ENCODE measurements at places on chromosomes 1 and 21. TPM values are rescaled to one million over a fixed set of nuclear protein-coding genes. Genes with fewer than 3 reads are reported as not detected.

DNA sequence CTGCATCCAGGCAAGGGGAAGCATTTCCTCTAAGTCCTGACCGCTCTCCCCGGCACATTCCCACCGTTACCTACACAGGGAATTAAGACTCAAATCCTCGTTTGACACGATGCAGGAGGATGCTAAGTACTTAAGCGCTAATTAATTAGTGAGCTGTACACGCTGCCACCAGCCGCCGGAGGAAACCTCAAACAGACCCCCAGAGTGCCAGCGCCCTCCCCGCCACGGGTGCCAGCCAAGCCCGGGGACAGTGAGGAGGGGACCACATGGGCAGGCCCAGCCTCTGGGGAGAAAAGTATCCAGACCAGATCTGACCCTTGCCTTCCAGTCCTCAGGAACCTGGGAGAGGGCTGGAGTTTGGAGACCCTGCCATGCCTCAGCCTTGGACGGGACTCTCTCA, 17.4 kb upstream of the CASZ1 start:
- no peak for DNase-seq

DNA sequence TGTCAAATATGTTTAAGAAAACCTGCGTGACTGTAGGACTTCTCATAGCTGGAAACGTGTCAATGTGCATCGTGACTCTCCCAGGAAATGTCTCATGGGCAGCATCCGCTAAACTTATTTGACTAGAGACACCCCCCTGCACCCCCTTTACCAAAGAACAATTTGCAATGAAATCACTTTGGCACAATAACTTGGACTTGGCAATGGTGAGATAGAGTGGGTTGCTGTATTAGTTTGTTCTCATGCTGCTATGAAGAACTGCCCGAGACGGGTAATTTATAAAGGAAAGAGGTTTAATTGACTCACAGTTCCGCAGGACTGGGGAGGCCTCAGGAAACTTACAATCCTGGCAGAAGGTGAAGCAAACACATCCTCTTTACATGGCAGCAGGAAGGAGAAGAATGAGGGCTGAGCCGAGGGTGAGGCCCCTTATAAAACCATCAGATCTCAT, 13.8 kb downstream of the CLDN14 start:
- no peak for DNase-seq

DNA sequence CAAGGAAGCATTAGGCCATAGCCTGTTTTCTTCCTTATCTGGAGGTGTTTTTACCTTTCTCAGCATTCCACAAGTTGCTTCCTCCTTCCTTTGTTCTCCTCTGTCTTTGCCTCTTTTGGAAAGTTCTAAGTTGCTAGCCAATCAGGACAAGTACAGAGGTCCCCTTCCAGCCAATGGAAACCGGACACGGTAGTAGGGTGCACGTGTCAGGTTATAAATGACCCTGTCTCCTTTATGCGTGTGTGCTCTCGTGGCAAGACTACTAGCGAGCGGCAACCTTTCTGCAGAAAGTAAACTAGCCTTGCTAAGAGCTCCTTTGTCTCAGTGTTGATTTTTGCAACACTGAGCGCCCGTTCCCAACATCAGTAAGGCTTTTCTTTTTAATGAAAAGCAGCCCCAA, 1.5 kb upstream of the ACADM start:
- DNase-seq, result no peak

The DNASE2B gene
- total RNA-seq, result not detected

The SH3BGR gene
- 5.4 TPM for total RNA-seq

DNA sequence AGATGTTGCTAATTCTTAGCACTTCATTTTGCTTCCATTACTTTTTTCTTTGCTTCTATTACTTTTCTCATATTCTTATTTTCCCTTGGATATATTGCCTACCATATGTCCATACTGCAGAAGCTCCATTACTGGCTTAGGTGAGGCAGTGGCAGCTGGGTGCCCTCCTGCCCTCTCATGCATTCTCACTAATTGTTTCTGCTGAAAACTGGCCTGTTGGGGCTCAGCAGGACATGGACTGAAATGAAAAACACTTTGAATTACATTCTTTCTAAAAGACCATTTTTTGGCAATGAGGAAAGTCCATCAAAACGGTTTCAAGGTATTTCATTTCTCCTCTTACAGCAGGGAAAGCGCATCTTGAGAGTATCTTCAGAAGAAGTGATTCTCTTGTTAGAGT, 122.9 kb downstream of the MAST2 start:
- no peak for DNase-seq

All from OCI-LY7 (cell line).